ENCODE measurements at places on chromosomes 16 and 17.

GRCh38 chr16:88495268-88495772, 42.2 kb downstream of the ZFPM1 start:
- H3K36me3 ChIP-seq: no peaks in the 10 kb centered on the region
- DNase-seq: no peak
- no peaks in the 10 kb centered on the region for H3K4me1 ChIP-seq
- H3K27me3 ChIP-seq: no peaks in the 10 kb centered on the region

DNA sequence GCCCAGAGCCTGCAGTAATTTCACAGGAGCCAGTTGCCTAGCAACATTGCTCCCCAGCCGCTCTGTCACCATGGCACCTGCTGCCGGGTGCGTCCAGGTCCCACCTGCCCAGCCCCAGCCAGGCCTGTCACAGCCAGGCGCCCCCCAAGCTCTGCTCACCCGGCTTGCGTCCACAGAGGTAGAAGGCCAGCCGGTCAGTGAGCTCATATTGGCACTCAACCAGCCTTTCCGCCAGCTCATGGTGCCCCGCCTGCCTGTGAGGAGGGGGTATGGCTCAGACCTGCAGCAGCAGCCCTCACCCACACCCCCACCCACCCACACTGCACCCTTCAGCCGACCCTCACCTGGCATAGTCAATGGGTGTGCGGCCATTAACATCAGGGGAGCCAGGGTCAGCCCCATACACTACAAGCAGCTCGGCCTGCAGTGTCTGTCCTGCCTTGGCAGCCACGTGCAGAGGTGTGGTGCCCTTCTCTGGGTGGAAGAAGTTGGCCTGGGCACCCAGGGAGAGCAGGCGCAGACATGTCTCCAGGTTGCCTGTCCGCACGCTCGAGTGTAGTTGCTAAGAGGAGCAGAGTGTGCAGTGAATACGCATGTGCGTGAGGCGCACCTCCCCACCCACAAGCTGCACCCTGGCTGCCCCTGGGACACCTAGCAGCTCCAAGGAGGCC, 7.7 kb downstream of the GIT1 start:
- DNase-seq: no peak
- peaks cover 17% of the 10 kb centered on the region for H3K36me3 ChIP-seq
- peaks cover 44% of the 10 kb centered on the region for H3K4me1 ChIP-seq
- no peak overlapping the region for H3K4me3 ChIP-seq

DNA sequence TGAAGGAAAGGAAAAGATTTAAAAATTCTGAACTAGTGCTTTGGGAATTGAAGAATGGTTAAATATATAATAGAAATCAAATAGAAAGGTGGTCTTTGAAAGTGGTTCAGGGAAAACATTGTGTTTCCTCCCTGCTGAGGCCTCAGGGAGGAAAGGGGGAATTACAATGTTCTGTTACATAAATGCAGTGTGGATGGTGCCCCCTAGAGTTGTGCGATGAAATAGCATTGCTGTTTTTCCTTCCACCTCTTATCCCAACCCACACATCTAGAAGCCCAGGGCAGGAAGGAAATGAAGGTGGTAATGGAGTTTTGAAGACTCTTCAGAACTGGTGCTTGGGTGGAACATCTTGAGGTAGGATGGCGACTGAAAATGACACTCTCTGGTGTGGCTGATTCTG, 6.4 kb upstream of the TOX3 start:
- H3K36me3 ChIP-seq: no peaks in the 10 kb centered on the region
- no peak overlapping the region for H3K4me3 ChIP-seq
- H3K27ac ChIP-seq: no peak overlapping the region

DNA sequence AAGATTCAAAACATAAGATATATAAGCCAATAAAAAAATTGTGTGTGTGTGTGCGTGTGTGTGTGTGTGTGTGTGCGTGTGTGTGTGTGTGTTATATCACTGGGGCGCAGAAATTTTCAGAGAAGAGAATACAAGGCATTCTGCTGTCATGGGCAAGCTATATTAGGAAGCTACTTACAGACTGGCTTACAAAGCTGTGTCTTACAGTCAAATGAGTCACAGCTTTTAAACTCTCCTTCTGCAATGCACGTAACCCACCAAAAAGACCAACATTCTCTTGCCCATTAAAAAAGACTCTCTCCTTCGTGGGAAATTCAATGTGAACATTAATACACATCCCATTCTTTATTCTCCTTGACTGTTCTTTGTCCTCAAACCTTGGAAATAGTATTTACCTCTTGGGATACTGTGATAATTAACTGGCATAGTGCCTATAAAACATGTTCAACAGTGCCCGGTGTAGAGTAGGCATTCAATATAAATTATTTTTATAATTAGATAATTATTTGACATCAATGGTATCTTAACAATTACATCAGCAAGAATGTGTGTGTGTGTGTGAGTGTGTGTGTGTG, 860.4 kb upstream of the SOX9 start:
- no peak for DNase-seq
- no peaks in the 10 kb centered on the region for H3K4me1 ChIP-seq
- no peaks in the 10 kb centered on the region for H3K27me3 ChIP-seq
- H3K27ac ChIP-seq: no peak overlapping the region

DNA sequence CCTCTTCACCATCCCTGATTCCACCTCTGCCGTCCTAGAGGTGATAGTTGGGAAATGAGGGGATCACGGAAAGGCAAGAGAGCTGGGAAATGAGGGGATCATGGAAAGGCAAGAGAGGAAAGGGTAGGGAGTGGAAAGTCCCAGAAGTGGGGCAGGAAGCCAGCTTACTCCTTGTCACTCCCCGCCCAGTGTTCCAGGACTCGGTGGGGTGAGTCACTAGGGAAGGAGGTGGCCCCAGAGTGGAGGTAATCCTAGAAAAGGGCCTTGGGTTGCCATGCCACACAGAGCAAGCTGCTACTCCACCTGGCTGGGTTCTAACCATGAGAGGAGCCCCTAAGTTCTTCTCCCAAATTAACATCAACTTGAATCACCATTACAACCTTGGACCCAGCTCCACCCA, 14.8 kb downstream of the ALOXE3 start:
- no peak overlapping the region for H3K27ac ChIP-seq
- H3K36me3 ChIP-seq: no peaks in the 10 kb centered on the region
- no peaks in the 10 kb centered on the region for H3K4me1 ChIP-seq
- no peak overlapping the region for H3K4me3 ChIP-seq
- no peak for DNase-seq
- H3K27me3 ChIP-seq: no peaks in the 10 kb centered on the region

Data from activated T-cell treated with anti-CD3 and anti-CD28 coated beads, Interleukin-2, amount 50 U/mL, for 72 hours (primary cell).